Glomerular endothelial cell (primary cell): ENCODE measurements at places on chromosomes 5 and 9. TPM values are rescaled to one million over a fixed set of nuclear protein-coding genes. Genes with fewer than 3 reads are reported as not detected.
A peak's percentile ranks its signal among the peaks of the same experiment; 100 is the strongest.

DNA sequence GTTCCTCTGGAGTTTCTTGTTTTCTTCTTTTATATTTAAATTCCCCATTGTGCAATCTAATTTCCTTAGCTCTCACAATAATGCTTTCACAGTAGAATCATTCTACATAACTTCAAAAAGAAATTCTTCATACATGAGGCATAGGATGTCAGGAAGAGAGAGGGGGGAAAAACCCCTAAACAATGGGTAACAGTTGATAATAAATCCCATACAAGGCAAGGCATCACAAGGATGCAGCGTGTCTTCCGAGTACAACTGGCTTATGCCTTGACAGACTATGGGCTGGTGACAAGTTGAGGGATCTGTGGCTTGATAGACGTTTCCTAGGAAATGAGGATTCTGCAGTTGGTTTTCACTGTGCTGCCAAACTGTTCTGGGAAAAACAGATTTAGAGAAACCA, 247.4 kb downstream of the ARL15 start:
- DNase-seq: peak; percentile 23

DNA sequence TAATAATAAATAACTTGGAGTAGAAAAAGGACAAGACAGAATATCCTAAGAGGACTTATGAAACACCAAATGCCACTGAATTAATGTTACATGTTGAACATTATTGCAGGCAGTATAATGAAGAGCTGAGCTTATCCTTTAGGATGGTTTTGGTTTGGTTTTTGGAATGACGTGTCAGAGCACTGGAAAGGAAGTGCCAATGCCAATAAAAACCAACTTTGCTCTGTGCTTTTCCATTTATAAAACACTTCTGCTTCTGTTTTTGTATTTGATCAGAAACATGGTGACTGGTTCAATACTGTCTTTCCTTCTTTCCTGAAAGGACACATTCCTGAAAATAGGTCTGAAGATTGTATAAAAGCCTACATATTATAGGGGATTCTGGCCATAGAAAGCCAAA, 4.2 kb downstream of the MEGF10 start:
- no peak for DNase-seq

- no peak for DNase-seq
Observed at GRCh38 chr5:82560969-82561368, 282.8 kb upstream of the RPS23 start.

The C9orf153 gene
- total RNA-seq: not detected in 2 replicates

DNA sequence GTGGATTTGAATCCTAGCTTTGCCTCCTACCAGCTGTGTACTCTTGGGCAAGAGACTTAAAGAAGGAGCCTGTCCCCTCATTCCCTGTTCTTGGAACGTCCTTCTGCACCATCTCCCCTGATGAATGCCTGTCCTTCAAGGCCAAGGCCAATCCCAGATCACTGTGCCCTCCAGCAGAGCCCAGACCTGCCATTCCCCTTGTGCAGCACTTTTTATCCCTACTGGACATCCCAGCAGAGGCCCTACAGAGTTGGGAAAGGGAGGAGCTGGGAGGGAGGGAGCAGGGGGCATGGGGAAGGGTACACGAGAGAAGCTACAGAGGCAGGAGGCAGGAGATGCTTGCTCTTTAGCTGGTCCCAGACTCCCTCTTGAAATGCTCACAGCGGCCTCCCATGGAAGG, 223.9 kb downstream of the PBX3 start:
- DNase-seq: no peak

The HRCT1 gene
- 0.47 and 0.63 TPM in 2 replicates for total RNA-seq

The SGCD gene
- total RNA-seq: 0.05 TPM in 1 of 2 replicates, not detected in the other

- DNase-seq: no peak
Observed at GRCh38 chr9:126703002-126703865, 89.5 kb downstream of the LMX1B start.

GRCh38 chr9:120344230-120344629, 235.7 kb downstream of the CDK5RAP2 start:
- no peak for DNase-seq

The WNK2 gene
- total RNA-seq: 0.06 TPM in 1 of 2 replicates, not detected in the other

The MSX2 gene
- total RNA-seq: 0.53 and 0.87 TPM in 2 replicates

DNA sequence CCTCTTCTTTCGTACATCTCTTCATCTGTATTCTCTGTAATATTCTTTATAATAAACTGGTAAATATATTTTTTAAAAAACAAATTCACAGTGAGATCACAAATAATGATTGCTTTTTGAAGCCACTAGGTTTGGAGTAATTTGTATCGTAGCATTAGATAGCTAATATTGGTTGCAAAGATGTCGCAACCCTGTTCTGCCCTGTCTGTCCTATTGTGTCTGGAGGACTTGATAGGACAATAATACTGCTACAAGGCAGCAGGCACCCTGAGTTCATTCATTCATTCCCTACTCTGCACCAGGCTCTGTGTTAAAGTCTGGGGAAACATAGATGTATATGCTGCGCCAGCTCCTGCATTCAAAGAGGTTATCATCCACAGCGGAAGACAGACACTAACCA, 206.7 kb upstream of the KLF4 start:
- no peak for DNase-seq
